ENCODE measurements at places on chromosomes 4 and X.
A peak's percentile ranks its signal among the peaks of the same experiment; 100 is the strongest.

DNA sequence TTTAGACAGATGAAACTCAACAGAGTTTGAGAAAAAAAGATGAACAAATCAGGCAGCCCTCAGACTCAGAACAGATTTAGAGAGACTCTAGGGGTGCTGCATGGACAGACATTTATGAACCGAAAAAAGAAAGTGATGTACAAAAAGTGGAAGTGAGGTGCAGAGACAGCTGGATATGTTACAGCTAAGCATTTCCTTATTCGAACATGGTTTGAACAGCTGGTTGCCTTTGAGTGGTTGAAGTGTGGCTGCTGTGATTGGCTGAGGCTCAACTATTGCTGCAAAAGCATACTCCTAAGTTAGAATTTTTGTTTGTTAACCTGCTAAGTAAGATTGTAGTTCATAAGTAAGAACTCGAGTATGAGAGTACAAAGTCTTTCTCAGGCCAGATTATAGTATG is 331.5 kb upstream of the PABPC4L start:
- H3K27ac ChIP-seq, result no peak overlapping the region
- no peak overlapping the region for H3K4me3 ChIP-seq
- peaks cover 2% of the 10 kb centered on the region for H3K27me3 ChIP-seq
- no peaks in the 10 kb centered on the region for H3K4me1 ChIP-seq

DNA sequence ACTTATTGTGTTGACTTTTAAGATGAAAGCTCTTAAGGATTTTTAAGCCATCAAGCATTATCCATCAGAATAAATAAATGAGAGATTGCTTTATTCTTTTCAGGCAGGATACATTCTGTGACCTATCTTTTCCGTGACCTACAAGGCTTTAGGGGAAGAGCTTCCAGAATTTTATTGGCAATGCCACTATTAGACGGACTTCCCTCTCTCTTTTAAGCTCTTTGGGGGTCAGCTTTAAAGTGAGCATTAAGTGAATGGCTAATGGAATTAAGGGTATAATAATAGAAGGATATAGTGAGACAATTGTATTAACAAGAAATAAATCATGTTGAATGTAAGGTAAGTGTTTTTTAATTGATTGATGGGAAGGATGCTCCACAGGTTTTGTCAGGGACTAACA is 273.7 kb downstream of the GPAT3 start:
- H3K4me1 ChIP-seq, result no peaks in the 10 kb centered on the region
- DNase-seq, result no peak
- no peak overlapping the region for H3K27ac ChIP-seq
- H3K27me3 ChIP-seq, result no peaks in the 10 kb centered on the region

DNA sequence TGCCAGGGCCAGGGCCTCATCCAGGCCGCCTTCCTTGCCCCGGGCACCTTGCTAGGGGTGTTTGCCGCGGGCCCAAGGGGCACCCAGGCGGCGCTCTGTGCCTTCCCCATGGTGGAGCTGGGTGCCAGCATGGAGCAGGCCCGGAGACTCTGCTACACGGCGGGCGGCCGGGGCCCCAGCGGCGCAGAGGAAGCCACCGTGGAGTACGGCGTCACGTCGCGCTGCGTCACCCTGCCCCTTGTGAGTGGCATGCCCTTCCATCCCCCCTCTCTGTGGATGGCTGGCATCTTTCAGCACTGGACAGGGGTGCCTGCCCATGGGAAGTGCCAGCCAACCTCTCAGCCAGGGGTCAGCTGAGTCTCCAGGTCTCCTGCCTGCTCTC is 3.6 kb downstream of the PLXNB3 start:
- no peak overlapping the region for H3K27ac ChIP-seq
- no peak for DNase-seq
- H3K4me1 ChIP-seq, result peaks cover 25% of the 10 kb centered on the region
- no peaks in the 10 kb centered on the region for H3K27me3 ChIP-seq

- H3K27ac ChIP-seq, result no peak overlapping the region
- H3K36me3 ChIP-seq, result no peaks in the 10 kb centered on the region
- H3K27me3 ChIP-seq, result no peaks in the 10 kb centered on the region
- H3K4me1 ChIP-seq, result peaks cover 35% of the 10 kb centered on the region
- peak; percentile 68 for DNase-seq
These were observed 210.6 kb downstream of the LDB2 start for GRCh38 chr4:16687845-16688244.

DNA sequence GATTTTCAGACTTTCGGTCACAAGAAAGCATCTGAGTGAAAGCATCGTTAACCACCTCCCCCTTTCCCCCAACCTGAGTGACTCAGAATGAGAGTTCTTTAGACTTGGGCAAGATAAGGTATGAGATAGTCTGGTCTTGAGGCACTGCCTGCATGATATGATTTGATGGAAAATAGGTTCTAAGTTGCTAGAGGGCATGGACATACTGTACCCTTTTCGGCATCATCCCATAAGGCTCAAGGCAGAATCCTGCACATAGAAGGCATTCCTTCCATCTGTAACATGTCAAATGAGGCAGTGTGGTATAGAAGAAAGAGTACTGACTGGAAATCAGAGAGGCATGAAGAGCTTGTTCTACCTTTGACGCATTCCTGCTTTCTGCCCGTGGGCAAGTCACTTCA is 16.8 kb upstream of the AMOT start:
- no peaks in the 10 kb centered on the region for H3K27me3 ChIP-seq
- H3K4me1 ChIP-seq, result no peaks in the 10 kb centered on the region
- no peaks in the 10 kb centered on the region for H3K36me3 ChIP-seq
- no peak overlapping the region for H3K27ac ChIP-seq
- no peak overlapping the region for H3K4me3 ChIP-seq
- DNase-seq, result no peak

- H3K36me3 ChIP-seq, result no peaks in the 10 kb centered on the region
- no peaks in the 10 kb centered on the region for H3K27me3 ChIP-seq
- peak; percentile 91 for DNase-seq
- H3K4me1 ChIP-seq, result no peaks in the 10 kb centered on the region
- H3K4me3 ChIP-seq, result no peak overlapping the region
These were observed 60.2 kb upstream of the VCX3B start for GRCh38 chrX:8404471-8404870.

DNA sequence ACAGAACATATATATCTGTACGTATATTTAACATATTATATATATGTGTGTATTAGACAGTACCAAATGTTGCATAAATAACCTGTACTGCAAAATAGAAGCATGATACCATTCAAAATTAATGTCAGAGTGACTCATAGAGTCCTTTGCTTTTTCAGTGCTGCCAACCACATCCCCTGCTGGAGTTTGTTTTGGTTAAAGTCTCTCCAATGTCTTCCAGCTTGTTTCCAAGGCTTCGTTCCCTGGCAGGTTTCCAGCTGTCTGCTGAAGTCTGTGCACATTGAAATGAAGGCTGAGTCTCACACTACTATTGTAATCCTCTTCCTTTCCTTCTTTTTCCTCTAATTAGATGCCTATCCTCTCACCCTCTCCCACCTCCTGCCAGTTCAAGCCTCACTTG is 14.9 kb downstream of the NRK start:
- H3K4me3 ChIP-seq, result no peak overlapping the region
- no peaks in the 10 kb centered on the region for H3K36me3 ChIP-seq
- H3K27ac ChIP-seq, result peak overlapping the region; percentile 56
- DNase-seq, result peak; percentile 86
- H3K4me1 ChIP-seq, result peaks cover 5% of the 10 kb centered on the region
- H3K27me3 ChIP-seq, result no peaks in the 10 kb centered on the region

GRCh38 chr4:98568941-98569663 is 89.3 kb downstream of the TSPAN5 start:
- no peaks in the 10 kb centered on the region for H3K27me3 ChIP-seq
- peaks cover 12% of the 10 kb centered on the region for H3K4me1 ChIP-seq
- no peak overlapping the region for H3K27ac ChIP-seq
- no peak overlapping the region for H3K4me3 ChIP-seq
- H3K36me3 ChIP-seq, result peaks cover 5% of the 10 kb centered on the region
- no peak for DNase-seq

GRCh38 chr4:24853142-24853541 is 57.8 kb downstream of the SOD3 start:
- H3K27ac ChIP-seq, result no peak overlapping the region
- no peaks in the 10 kb centered on the region for H3K36me3 ChIP-seq
- H3K4me1 ChIP-seq, result peaks cover 53% of the 10 kb centered on the region
- no peak overlapping the region for H3K4me3 ChIP-seq

- H3K27ac ChIP-seq, result no peak within 1 kb of the TSS
- H3K36me3 ChIP-seq, result no peaks in the 10 kb centered on the region
- H3K4me1 ChIP-seq, result no peaks in the 10 kb centered on the region
- no peak within 1 kb of the TSS for H3K4me3 ChIP-seq
These were observed at the start of gene CLNK for GRCh38 chr4:10684631-10685030. TSS of gene CLNK (minus strand) at chr4:10684768. CDS start at chr4:10667869, 16,899 bp downstream.

GRCh38 chr4:41693629-41694028 is 54.9 kb downstream of the PHOX2B start:
- H3K27me3 ChIP-seq, result peaks cover 8% of the 10 kb centered on the region
- no peak overlapping the region for H3K27ac ChIP-seq
- no peaks in the 10 kb centered on the region for H3K36me3 ChIP-seq
- no peaks in the 10 kb centered on the region for H3K4me1 ChIP-seq

DNA sequence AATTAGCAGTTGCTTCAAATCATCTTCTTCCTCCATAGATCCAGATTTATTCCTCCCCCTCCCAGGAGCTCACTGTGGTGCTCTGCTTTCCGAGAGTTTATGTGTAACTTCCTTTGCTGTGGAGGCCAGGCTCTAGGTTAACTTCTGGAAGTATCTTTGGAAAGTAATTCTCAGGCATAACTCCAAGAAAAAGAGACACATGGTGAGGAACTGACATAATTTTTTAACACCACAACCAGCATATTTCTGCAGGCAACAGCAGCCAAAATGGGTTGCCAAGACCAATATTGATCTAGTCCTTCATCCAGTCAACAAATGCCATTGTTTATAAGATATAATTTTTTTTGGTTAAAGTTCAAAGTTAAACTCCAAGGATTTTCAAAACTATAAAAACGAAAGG is 114.5 kb upstream of the RBPJ start:
- no peak overlapping the region for H3K4me3 ChIP-seq
- no peak overlapping the region for H3K27ac ChIP-seq
- H3K4me1 ChIP-seq, result peaks cover 10% of the 10 kb centered on the region
- no peaks in the 10 kb centered on the region for H3K36me3 ChIP-seq
- H3K27me3 ChIP-seq, result peaks cover 8% of the 10 kb centered on the region

- no peak overlapping the region for H3K4me3 ChIP-seq
- H3K36me3 ChIP-seq, result no peaks in the 10 kb centered on the region
- H3K27me3 ChIP-seq, result no peaks in the 10 kb centered on the region
- H3K4me1 ChIP-seq, result no peaks in the 10 kb centered on the region
- no peak overlapping the region for H3K27ac ChIP-seq
- DNase-seq, result no peak
These were observed 24.4 kb upstream of the SH3KBP1 start for GRCh38 chrX:19911784-19912183.

DNA sequence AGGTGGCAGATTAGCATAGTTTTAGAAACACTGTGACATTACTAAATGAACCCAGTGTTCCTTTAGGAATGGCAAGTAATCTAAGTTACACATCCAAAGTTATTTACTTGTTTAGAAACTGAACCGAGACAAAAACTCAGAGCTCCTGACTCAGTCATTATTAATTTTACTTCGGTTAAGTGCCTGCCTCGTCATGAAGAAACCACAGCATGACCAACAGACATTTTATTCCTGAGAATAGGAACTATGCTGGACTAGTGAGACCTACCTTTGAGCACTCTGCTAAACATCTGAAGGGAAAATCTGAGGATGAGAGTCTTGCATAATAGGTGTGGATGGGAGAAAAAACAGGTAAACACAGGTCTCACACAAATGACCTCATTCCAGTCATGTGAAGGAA is 2.5 kb downstream of the BEX1 start:
- H3K36me3 ChIP-seq, result no peaks in the 10 kb centered on the region
- no peaks in the 10 kb centered on the region for H3K27me3 ChIP-seq
- H3K27ac ChIP-seq, result no peak overlapping the region
- no peak for DNase-seq
- no peak overlapping the region for H3K4me3 ChIP-seq

GRCh38 chr4:40630335-40631021 is 814 bp upstream of the RBM47 start:
- DNase-seq, result no peak
- H3K4me3 ChIP-seq, result no peak overlapping the region
- no peaks in the 10 kb centered on the region for H3K36me3 ChIP-seq
- no peaks in the 10 kb centered on the region for H3K27me3 ChIP-seq
- H3K27ac ChIP-seq, result no peak overlapping the region
- H3K4me1 ChIP-seq, result peaks cover 10% of the 10 kb centered on the region

DNA sequence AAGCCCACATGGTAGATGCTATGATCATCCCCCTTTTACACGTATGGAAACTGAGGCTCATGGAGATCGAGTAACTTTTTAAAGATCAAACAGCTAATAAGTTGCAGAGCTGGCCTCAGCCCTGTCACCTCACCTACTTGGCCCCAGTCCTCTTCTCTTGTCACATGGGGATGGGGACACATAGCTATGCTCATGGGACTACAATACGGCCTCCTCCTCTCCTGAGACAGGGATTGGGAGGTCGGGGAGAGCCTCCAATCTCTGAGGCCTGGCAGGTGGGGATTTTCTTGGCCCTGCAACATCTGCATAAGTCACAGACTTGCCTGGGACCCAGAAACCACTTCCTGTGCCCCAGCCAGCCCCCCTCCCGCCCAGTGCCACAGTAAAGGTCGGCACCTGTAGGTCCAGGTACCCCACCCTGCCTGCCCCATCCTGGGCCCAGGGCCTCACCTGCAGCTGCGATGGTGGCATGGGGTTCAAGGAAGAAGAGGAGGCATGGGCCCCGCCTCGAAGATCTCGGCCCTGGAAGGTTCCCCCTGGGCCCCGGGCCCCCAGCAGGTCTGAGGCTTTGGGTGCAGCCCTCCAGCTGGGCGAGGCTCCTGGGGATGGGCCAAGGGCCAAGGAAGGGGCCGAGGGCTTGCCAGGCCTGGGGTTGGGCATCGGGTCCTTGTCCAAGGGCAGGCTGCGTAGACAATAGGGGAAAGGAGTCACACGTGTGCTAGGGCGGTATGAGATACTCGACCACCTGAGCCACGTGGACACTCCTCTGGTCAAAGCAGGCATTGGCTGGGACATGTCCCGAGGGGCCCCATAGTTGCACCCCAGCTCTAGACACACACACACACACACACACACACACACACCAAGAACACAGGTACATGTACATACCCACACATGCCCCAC is 6.4 kb downstream of the FOXP3 start:
- H3K36me3 ChIP-seq, result no peaks in the 10 kb centered on the region
- DNase-seq, result no peak
- no peaks in the 10 kb centered on the region for H3K4me1 ChIP-seq
- H3K27me3 ChIP-seq, result no peaks in the 10 kb centered on the region
- H3K4me3 ChIP-seq, result no peak overlapping the region

GRCh38 chr4:110412354-110413065 is 63.4 kb upstream of the ENPEP start:
- no peak overlapping the region for H3K27ac ChIP-seq
- no peak overlapping the region for H3K4me3 ChIP-seq
- H3K4me1 ChIP-seq, result peaks cover 8% of the 10 kb centered on the region
- no peak for DNase-seq
- no peaks in the 10 kb centered on the region for H3K27me3 ChIP-seq

DNA sequence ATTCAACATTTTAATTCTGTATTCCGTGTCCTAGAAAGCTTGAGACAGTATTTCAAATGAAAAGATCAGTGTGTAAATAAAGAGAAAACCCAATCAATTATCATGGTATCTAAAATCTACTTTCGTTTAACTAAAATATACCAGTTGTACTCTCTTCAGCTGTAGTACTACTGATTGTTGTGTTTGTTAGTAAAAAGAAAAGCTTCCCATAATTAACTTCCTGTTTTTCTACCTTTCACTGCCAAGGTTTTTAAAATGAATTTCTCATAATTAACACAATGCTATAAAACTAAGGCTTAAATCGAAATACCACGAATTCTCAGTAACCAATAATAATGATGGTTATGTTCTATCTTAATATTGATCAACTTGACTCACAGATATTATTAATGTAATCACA is 37.4 kb downstream of the PPP3CA start:
- no peak overlapping the region for H3K4me3 ChIP-seq
- H3K36me3 ChIP-seq, result no peaks in the 10 kb centered on the region
- no peak overlapping the region for H3K27ac ChIP-seq
- no peaks in the 10 kb centered on the region for H3K27me3 ChIP-seq
- H3K4me1 ChIP-seq, result peaks cover 14% of the 10 kb centered on the region
- no peak for DNase-seq

Measured in astrocyte (in vitro differentiated cells and primary cell).